ENCODE measurements at places on chromosomes 1 and 21.

GRCh38 chr1:10643607-10644306 lies 152.7 kb downstream of the CASZ1 start:
- DNase-seq, result no peak

DNA sequence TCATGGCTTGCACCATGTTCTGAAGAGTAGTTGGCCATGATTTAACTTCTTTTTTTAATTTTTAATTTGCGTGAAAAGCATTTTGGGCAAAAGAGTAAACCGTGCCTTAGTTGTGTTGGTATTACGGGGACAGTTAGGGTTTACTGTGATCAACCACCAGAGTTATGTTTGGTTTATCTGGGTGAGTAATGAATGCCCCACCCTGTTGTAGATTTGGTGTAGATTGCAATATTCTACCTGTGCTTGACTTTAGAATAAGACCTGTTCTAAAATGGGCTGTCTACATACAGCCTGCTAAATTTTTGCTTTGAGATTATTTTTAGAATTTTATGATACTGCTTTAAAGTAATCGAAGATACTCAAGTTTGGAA lies 1.4 kb downstream of the USP25 start:
- no peak for DNase-seq

DNA sequence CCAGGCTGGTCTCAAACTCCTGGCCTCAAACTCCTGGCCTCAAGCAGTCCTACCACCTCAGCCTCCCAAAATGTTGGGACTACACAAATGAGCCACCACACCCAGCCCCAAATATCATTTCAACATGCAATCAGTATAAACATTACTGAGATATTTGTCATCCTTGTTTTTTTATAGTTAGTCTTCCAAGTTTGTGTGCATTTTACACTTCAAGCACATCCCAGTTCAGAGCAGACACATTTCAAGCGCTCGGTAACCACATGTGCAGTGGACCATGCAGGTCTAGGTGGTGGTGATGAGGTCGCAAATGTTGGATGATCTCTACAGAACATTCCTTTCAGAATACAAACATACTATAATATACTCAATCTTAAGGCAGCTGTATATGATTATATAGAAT lies 23.8 kb upstream of the APP start:
- DNase-seq, result no peak

- DNase-seq, result no peak
Measured at GRCh38 chr1:18814425-18814824, 45.0 kb downstream of the TAS1R2 start.

GRCh38 chr1:8943498-8944405 lies 1.9 kb upstream of the CA6 start:
- no peak for DNase-seq

GRCh38 chr1:97853221-97853620 lies 67.6 kb downstream of the DPYD start:
- no peak for DNase-seq
